Ammon's horn (tissue), 1 donor: ENCODE measurements at places on chromosomes 3 and 15.

DNA sequence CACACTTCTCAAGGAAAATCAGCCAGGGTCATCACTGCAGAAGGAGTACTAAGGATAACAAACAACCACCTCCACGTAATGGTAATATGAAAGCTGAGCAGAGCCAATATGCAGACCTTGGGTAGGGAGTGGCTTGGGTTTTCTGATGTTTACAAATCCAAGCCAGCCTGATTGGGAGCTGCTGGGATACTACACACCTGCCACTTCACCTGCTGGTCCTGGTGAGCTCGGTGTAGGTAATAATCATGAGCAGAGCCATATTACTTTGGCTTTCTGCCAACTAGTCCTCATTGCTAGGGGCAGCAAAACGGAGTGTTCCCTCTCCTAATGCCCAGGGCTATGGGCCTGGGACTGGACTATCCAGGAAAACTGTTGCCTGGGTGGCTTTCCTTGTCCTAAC is 433.5 kb upstream of the PPP2R3A start:
- DNase-seq, result no peak

DNA sequence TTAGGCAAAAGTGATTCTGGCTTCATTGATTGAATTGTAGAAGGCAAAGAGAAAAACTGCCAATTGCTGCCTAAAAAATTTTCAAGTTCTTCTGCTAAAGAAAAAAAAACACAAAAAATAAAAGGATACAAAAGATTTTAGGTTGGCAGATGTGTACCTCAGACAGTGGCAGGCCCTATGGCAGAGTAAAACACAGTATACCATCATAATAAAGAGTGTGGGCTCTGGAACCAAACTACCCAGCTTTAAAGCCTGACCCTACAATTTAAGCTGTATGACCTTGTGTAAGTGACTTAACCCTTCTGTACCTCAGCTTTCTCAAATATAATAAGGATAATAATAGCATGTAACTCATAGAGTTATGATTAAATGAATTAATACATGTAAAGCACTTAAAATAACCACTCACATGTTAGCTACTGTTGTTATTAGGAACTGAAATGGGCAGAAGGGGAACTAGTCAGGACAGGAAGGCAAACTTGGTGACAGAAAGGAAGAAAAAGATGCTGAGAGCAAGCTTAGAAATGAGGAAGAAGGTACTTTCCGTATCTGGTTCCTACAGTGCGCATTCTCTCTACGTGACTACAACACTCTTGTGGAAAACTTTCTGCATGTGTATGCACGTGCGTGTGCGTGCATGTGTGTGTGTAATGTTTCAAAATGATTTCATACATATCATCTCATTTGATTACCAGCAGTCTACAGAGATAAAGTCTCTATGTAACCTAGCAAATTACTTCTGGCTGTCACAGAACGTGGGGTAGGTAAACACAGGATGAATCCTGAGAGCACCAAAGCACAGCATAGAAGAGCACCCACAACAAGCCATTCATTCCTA is 13.6 kb upstream of the GATM start:
- DNase-seq, result peak; percentile 63

DNA sequence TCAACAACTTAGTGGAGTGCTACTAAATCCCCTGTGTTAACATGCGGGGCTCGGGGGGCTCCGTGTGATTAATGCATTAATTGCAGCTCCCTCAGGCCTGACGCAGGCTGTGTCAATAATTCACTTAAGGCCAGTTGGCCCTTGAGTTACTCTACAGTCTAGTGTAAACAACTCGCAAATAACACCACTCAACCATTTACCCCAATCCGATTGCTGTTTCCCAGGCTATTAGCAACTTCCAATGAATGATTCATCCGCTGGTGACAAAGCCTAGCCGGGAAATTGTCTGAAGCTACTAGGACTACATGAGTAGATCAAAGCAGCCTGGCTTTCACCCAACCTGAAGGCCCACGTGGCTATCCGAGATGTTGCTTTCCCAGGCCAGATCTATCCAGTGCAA is 121.3 kb upstream of the SOX14 start:
- peak; percentile 25 for DNase-seq

- DNase-seq, result no peak
These were observed 65.4 kb downstream of the RASGRF1 start for GRCh38 chr15:79025201-79025600.

DNA sequence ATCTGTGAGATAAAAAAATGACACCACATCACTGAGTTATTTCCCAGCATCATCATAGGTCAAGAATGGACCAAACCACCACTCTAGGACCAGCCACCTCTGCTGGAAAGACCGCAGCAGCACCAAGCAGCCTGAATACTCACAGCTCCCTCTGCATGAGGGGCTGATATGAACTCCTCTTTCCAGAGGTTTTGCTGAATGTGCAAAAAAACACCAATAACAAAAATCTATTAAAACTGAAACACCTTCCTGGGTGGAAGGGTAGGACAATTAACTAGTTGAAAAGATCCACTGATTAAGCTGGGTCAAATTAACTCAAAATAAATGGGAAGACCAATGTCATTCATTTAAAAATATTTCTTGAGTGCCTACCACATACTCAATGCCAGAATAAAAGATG is 28.9 kb upstream of the KCNMB3 start:
- no peak for DNase-seq

GRCh38 chr3:138732456-138732855 is 102.3 kb downstream of the PIK3CB start:
- no peak for DNase-seq

GRCh38 chr15:96122077-96123027 is 208.1 kb upstream of the NR2F2 start:
- DNase-seq, result no peak

DNA sequence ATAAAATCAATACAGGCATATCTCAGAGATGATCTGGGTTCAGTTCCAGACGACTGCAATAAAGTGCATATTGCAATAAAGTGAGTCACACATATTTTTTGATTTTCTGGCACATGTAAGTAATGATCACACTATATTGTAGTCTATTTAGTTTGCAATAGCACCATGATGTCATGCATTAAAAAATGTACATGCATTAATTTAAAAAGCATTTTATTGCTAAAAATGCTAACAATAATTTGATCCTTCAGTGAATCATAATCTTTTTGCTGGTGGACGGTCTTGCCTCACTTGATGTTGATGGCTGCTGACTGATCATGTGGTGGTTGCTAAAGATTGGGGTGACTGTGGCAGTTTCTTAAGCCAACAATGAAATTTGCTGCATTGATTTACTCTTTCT is 511.1 kb downstream of the OTOL1 start:
- DNase-seq, result no peak
